Activated naive CD4-positive, alpha-beta T cell treated with anti-CD3 and anti-CD28 coated beads for 36 hours (primary cell): ENCODE measurements at places on chromosomes 16 and 17. TPM values are rescaled to one million over a fixed set of nuclear protein-coding genes. Genes with fewer than 3 reads are reported as not detected.

- no peaks in the 10 kb centered on the region for H3K27me3 ChIP-seq
- H3K4me3 ChIP-seq: no peak overlapping the region
- H3K27ac ChIP-seq: no peak overlapping the region
- no peak for DNase-seq
These were observed 11.5 kb downstream of the DLG4 start for GRCh38 chr17:7208027-7208571.

DNA sequence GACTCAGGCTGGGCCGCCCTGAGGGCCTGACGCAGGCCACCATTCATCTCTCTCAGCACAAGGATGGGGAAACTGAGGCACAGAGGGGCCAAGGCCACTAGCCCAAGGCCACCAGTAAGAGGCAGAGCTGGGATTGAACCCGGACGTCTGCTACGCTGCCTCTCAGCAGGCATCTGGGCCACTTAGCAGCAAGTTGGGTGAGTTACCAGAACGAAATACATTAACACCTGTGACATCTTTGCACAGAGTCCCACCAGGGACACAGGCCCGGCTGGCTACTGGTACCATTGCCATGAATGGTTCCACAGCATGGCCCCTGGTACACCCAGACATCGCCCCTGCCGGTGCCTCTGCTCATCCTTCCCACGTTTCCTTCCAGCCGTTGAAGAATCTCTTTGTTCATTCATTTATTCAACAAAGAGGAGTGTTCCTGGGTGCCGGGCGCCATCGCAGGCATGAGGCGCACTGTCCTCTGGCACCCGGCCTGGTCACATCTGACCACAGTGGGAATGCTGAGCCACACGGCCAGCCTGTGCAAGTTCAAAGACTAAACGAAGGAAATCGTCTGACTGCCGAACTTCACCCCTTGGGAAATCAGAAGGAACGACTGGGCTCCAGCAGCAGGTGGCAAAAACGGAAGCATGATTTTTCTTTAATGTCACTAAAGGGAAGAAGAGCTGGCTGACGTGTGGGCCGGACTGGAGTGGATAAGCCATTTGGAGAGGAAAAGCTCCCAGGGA is 7.4 kb upstream of the ZNF469 start:
- no peak overlapping the region for H3K4me3 ChIP-seq
- H3K27me3 ChIP-seq: peaks cover 3% of the 10 kb centered on the region
- no peaks in the 10 kb centered on the region for H3K36me3 ChIP-seq
- no peak for DNase-seq
- no peak overlapping the region for H3K27ac ChIP-seq

DNA sequence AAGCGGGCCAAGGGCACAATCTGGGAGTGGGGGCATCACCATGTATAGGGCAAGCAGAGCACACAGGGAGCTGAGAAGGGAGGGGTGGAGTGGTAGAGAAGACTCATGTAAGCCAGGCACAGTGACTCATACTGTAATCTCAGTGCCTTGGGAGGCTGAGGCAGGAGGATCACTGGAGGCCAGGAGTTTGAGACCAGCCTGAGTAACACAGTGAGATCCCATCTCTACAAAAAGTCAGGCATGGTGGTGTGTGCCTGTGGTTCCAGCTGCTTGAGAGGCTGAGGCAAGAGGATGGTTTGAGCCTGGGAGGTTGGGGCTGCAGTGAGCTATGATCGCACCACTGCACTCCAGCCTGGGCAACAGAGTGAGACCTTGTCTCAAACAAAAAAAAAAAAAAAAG is 40.8 kb downstream of the ARHGAP27 start:
- peaks cover 4% of the 10 kb centered on the region for H3K36me3 ChIP-seq
- no peak for DNase-seq
- no peak overlapping the region for H3K4me3 ChIP-seq
- peaks cover 10% of the 10 kb centered on the region for H3K4me1 ChIP-seq
- H3K27me3 ChIP-seq: no peaks in the 10 kb centered on the region
- no peak overlapping the region for H3K27ac ChIP-seq

Gene TAT
- total RNA-seq: not detected

Gene SMIM5
- total RNA-seq: not detected

Gene NUBP2
- 37.9 TPM for total RNA-seq

Gene CSH2
- total RNA-seq: not detected

DNA sequence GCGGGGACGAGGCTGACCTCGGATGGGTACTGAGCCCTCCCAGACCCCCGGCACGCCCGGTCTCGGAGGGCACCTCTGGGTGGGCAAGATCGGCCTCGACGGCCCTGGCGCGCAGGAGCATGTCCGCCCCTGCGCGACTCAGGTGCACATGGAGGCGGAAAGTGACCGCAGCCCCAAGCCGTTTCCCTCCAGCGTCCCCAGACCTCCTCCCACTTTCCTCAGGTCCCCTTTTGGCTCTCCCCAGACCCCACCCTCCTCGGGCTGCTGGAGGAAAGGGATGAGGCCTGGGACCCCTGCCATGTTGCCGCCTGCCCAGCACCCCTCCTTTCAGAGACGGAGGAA is 10.0 kb downstream of the RPL19 start:
- no peak overlapping the region for H3K27ac ChIP-seq
- peaks cover 31% of the 10 kb centered on the region for H3K4me1 ChIP-seq
- no peaks in the 10 kb centered on the region for H3K36me3 ChIP-seq
- peak overlapping the region; percentile 28 for H3K4me3 ChIP-seq
- DNase-seq: no peak

DNA sequence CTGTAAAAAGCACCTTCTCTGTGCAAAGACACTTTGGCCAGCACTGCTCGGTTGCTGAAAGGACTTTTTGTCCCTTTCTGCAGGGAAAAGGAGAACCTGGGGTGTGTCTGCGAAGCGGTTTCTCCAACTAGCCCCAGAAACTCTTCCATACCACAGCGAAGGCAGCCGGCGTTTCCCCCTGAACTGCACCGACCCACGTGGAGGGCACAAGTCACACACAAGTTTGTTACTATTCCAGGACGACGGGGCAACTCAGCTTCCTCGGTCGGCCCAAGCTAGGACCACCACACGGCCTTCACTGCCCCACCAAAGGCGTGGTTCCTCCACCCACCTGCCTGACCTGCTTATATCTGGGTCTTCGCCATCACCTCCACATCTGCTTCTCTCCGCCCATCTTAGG is 1.9 kb downstream of the RTN4RL1 start:
- H3K4me1 ChIP-seq: peaks cover 11% of the 10 kb centered on the region
- H3K36me3 ChIP-seq: no peaks in the 10 kb centered on the region
- H3K27me3 ChIP-seq: peaks cover 28% of the 10 kb centered on the region
- peak overlapping the region; percentile 42 for H3K4me3 ChIP-seq
- no peak overlapping the region for H3K27ac ChIP-seq
- no peak for DNase-seq

GRCh38 chr17:6435968-6436367 is 1.0 kb upstream of the AIPL1 start:
- H3K27ac ChIP-seq: no peak overlapping the region
- no peaks in the 10 kb centered on the region for H3K36me3 ChIP-seq
- H3K4me3 ChIP-seq: no peak overlapping the region
- peaks cover 2% of the 10 kb centered on the region for H3K4me1 ChIP-seq
- peaks cover 7% of the 10 kb centered on the region for H3K27me3 ChIP-seq

Gene PRSS33
- total RNA-seq: 0.12 TPM

DNA sequence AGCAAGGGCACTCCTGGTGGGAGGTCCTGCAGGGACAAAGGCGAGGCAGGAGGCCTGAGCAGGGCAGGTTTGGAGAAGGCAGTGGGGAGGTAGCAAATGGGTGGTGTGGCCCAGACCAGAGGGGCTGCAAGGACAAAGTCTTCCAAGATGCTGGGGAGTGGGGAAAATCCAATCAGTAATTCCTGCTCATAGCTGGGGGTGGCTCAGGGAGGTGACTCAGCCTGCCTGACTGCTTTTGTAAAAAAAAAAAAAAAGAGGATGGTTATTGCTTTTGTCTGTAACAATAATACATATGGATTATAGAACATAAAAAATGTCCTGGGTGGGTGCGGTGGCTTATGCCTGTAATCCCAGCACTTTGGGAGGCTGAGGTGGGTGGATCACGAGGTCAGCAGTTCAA is 5.2 kb downstream of the IL34 start:
- no peaks in the 10 kb centered on the region for H3K36me3 ChIP-seq
- H3K27me3 ChIP-seq: no peaks in the 10 kb centered on the region
- no peak overlapping the region for H3K27ac ChIP-seq
- no peak for DNase-seq
- peaks cover 5% of the 10 kb centered on the region for H3K4me1 ChIP-seq
- no peak overlapping the region for H3K4me3 ChIP-seq

DNA sequence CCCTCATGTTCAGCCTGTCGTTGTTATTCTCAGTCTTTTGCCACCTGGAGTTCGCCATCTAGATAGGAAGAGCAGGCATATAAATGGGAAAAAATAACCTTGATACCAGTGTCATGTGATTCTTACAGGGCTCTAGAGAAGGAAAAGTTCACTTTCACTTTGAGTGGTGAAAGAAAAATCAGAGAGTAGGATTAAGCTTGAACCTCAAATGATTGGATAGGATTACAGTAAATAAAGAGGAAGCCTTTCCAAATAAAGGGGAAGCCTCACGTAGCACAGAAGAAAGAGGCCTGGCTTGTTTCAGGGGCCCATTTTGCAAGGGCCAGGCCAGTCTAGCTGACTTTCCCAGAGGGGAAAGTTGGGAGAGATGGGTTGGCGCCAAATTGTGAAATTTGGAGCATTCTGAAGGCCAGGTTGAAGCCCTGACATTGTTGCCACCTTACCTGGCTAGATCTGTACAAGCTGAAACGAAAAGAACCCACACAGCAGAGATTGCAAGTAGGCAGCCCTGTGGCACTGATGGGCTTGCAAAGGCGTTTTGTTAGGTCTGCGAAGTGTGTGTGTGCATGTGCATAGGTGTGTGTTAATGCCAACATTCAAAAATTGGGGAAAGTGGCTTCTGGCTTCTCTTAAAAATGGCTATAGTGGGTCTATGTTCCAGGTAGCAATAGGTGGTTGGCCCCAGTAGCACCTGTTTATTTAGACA is 38.8 kb downstream of the TMC6 start:
- peak overlapping the region; percentile 30 for H3K27ac ChIP-seq
- DNase-seq: no peak
- no peak overlapping the region for H3K4me3 ChIP-seq

DNA sequence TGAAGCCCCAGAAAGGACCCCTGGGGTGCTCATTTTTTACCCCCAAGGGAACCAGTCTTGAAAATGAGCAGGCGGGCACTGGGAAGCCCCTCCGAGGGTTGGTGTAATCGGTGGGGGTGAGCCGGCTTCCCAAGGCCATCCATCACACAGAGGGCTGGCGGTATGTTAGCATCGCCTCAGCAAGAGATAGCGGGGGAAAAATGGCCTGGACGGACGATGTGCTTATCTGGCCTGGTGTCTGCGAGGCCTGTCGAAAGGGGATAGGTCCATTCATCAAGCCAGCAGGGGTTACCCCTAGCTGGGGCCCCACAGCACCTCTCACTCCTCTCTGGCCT is 188.9 kb downstream of the IRF8 start:
- H3K27me3 ChIP-seq: no peaks in the 10 kb centered on the region
- H3K27ac ChIP-seq: no peak overlapping the region
- H3K36me3 ChIP-seq: no peaks in the 10 kb centered on the region
- H3K4me1 ChIP-seq: no peaks in the 10 kb centered on the region
- DNase-seq: no peak
- H3K4me3 ChIP-seq: no peak overlapping the region

GRCh38 chr17:51676691-51677487 is 416.5 kb downstream of the UTP18 start:
- no peaks in the 10 kb centered on the region for H3K36me3 ChIP-seq
- peaks cover 8% of the 10 kb centered on the region for H3K27me3 ChIP-seq
- H3K27ac ChIP-seq: no peak overlapping the region
- no peaks in the 10 kb centered on the region for H3K4me1 ChIP-seq
- H3K4me3 ChIP-seq: no peak overlapping the region

Gene RABEP2
- total RNA-seq: 11.6 TPM

Gene TMEM238L
- total RNA-seq: not detected

- no peak overlapping the region for H3K4me3 ChIP-seq
- no peak overlapping the region for H3K27ac ChIP-seq
- DNase-seq: no peak
- no peaks in the 10 kb centered on the region for H3K27me3 ChIP-seq
- peaks cover 9% of the 10 kb centered on the region for H3K36me3 ChIP-seq
- H3K4me1 ChIP-seq: peaks cover 15% of the 10 kb centered on the region
These were observed 157.9 kb downstream of the PITPNC1 start for GRCh38 chr17:67534941-67535340.

Gene ADAD2
- total RNA-seq: 0.45 TPM

DNA sequence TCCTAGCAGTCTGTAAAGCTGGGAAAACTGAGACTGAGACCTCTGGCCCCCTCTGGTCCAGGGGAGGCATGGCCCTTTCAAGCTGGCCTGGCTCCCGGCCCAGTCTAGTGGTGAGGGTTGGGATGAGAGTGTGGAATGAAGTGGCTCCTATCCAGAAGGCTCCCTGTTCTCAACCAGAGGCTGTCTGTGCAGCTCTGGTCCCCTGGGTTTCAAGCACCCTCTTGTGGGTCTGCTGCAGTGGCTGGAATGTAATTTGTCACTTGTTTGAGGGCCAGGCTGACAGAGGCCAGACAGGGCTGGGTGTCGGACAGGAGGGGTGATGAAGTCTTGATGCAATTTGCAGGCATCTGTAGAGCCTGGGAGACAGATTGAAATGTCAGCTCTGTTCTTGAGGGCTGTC is 22.1 kb upstream of the PHF12 start:
- H3K36me3 ChIP-seq: no peaks in the 10 kb centered on the region
- no peak overlapping the region for H3K27ac ChIP-seq
- H3K4me3 ChIP-seq: no peak overlapping the region
- H3K27me3 ChIP-seq: no peaks in the 10 kb centered on the region
- H3K4me1 ChIP-seq: no peaks in the 10 kb centered on the region
- no peak for DNase-seq

DNA sequence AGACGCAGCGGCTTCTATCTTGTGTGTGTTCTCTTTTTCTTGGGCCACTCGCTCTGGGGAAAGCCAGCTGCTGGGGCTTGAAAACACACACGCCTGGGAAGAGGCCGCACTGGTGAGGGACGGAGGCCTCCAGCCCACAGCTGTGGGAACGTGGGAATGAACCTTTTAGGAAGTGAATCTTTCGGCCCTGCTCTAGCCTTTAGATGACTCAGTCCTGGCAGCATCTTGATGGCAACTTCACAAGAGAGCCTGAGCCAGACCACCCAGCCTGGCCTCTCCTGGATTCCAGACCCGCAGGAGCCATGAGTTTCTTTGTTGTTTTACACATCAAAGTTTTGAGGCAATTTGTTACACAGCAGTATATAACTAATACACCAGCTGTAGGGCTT is 2.2 kb upstream of the PDPK1 start:
- H3K36me3 ChIP-seq: no peaks in the 10 kb centered on the region
- H3K27me3 ChIP-seq: no peaks in the 10 kb centered on the region
- H3K4me1 ChIP-seq: peaks cover 39% of the 10 kb centered on the region
- no peak overlapping the region for H3K4me3 ChIP-seq
- DNase-seq: no peak

Gene AANAT
- not detected for total RNA-seq

Gene NXPH3
- total RNA-seq: 0.26 TPM

DNA sequence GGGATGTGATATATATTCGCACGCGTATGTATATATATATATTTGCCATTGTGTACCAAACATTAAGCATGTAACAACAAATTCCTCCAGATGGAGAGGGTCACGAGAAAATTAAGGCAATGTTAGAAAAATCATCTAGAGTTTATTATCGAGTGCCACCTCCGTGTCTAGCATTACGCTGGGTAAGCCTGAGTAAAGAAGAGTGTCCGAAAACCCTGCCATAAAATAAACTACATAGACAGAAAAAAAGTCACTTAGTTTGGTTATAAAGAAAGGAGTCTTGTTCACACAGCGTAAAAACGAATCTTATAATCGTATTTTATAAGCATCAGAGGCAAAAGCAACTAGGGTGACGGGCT is 644 bp upstream of the RHOT1 start:
- H3K36me3 ChIP-seq: peaks cover 4% of the 10 kb centered on the region
- H3K4me1 ChIP-seq: peaks cover 29% of the 10 kb centered on the region
- H3K27me3 ChIP-seq: no peaks in the 10 kb centered on the region
- peak overlapping the region; percentile 70 for H3K27ac ChIP-seq
- H3K4me3 ChIP-seq: peak overlapping the region; percentile 76
- DNase-seq: no peak
